Activated T-cell treated with anti-CD3 and anti-CD28 coated beads, Interleukin-2, amount 50 U/mL, for 4 hours (primary cell): ENCODE measurements at places on chromosomes 2 and 18. TPM values are rescaled to one million over a fixed set of nuclear protein-coding genes. Genes with fewer than 3 reads are reported as not detected.

Gene FAM237A
- total RNA-seq = not detected

Gene PXDN
- 1.2 TPM for total RNA-seq

Gene TUBA3E
- not detected for total RNA-seq

Gene RAB17
- not detected for total RNA-seq

Gene TUBB8B
- not detected for total RNA-seq

Gene TRIM43
- total RNA-seq = not detected

Gene TCF23
- total RNA-seq = not detected

Gene CTAGE1
- not detected for total RNA-seq

Gene NXPH2
- total RNA-seq = not detected

Gene DSC3
- not detected for total RNA-seq

Gene HADHB
- 59.9 TPM for total RNA-seq

Gene POTEE
- total RNA-seq = 0.19 TPM

Gene METTL4
- total RNA-seq = 15.4 TPM

Gene ABCB11
- not detected for total RNA-seq

Gene SLC1A4
- total RNA-seq = 9.6 TPM

Gene FRZB
- total RNA-seq = not detected

Gene TMEFF2
- not detected for total RNA-seq

Gene UGT1A3
- not detected for total RNA-seq
